Fibroblast of skin of right biceps (primary cell): ENCODE measurements at places on chromosomes 1 and 21.

DNA sequence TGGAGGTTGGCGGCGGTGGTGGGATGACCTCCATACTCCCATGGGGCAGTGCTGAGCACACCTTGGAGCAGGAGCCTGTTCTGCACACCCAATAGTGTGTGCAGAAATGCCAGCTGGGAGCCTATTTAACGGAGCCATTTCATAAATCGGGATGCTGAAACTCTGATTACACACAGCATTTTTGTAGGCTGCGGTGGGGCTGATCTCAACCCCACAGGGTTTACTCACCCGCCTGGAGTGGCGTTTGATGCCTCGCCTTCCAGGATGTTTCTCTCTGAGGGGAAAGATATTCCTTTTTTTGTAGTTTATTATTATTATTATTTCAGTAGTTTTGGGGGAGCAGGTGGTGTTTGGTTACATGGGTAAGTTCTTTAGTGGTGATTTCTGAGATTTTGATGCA, 82.6 kb upstream of the WDR26 start:
- no peak for DNase-seq

DNA sequence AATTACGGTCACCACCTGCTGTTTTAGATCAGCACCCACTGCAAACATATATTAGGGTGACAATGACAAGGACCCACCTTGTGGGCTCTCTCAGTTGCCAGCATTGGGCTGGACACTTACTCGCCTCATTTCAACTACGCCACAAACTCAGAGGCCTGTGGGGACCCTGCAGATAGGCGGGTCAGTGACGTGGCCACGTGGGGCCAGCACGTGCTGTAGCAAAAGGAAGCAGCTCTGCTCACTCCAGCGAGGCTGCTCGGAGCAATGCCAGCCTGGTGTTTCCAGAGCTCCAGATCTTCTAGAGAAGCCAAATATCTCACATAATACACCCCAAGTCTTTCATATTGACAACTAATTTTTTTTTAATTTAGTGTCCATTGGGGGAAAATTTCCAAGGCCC, 76.7 kb upstream of the TMEM51 start:
- DNase-seq = no peak

DNA sequence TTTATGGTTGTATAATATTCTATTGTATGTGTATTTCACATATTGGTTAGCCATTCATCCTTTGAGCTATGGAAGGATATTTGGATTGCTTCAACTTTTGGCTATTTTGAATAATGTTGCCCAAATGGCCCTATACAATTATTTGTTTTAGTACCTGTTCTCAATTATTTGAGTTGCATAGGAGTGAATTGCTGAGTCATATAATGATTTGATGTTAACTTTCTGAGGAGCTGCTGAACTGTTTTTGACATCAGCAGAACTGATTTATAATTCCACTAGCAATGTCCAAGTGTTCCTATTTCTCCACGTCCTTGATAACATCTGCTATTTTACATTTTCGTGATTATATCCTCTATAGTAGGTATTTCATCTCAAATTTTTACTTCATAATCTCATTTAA, 839.9 kb downstream of the KCNT2 start:
- no peak for DNase-seq

DNA sequence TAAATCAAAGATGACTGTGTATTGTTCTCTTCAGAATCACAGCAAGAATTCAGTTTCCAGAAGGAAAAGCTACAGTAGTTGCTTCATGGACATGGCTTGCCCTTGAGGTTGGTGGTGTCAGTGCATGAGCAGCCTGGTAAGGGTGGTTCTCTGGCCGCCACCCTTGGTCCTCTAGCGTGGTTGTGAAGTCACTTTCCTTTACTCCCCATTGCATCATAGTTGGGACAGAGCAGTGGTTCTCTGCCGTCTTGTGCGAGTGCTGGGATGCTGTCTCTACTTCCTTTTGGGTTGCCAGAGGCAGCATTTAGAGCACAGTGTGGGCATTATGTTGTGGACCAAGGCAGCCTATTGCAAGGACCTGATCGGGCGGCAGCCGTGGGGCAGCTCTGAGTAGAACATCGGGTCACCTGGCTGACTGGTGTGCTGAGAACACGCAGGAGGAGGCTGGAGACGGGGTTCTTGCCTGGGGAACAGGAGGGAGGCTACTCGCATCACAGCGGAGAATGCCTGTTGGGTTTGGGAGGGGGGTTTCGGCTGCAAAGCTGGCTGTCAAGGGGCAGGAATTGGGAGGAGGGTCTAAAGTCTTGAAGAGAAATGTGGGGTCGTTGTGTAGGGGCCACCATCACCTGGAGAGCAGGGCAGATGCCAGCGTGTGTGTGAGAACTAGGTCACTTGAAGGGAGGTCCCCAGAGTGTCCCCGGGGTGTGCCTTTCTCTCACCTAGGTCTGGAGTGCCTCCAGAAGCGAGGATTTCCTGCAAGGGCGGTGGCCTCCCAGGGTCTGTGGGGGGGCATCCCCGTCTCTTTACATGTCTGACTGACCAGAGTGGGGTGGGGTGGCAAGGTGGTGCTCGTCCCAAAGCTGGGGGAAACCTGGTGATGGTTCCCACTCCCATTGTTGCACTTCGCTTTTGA, 6.3 kb downstream of the ARF1 start:
- no peak for DNase-seq

- no peak for DNase-seq
Measured at GRCh38 chr1:109632671-109633346, 13.2 kb downstream of the AMPD2 start.

- peak; percentile 47 for DNase-seq
Measured at GRCh38 chr1:6971048-6971447, 185.8 kb downstream of the CAMTA1 start.

- no peak for DNase-seq
Measured at GRCh38 chr1:203323587-203323986, 18.3 kb downstream of the BTG2 start.
